Osteocyte (in vitro differentiated cells): ENCODE measurements at places on chromosomes 6 and 20.
A peak's percentile ranks its signal among the peaks of the same experiment; 100 is the strongest.

GRCh38 chr6:89887452-89888137, 6.7 kb upstream of the GJA10 start:
- DNase-seq, result no peak

DNA sequence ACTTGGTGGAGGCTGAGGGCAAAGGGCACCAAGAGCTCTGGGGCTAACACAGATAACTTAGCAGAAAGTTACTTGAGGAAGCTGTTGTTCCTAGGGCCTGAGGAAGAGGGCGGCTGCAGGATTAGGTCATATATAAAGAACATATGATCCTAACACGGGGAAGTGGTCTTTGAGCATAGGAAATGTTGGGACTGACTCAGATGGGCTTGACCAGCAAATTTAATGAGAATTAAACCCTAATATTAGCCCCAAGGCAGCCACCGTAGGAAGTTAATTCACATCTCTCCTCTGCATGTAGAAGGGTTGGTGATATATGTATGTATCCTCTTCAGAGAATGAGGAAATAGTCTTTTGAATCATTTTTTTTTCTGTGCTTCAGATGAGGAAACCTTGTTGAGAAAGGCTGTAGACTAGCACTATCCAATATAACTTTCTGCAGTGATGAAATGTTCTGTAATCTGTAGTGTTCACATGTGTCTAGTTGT, 9.2 kb upstream of the ZBTB9 start:
- no peak for DNase-seq

DNA sequence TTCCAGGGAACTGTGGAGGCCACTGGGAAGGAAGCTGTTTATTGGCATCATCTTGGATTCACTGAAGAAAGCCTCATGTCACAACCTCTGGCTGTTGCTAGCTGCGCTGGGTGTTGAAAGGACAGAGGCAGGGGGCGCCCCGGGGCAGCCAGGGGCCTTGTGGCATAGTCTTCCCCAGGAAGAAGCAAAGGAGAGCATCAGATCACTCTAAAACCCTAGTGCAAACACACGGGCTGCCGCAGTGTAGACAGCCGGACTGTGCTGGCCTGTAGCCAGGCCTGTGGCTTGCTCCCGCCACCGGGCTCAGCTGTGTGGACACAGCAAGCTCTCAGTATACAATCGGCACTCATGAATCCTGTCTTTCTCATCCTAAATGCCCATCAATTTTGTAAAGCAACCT, 23.8 kb upstream of the SMOC2 start:
- peak; percentile 75 for DNase-seq

GRCh38 chr6:134318236-134318973, 493 bp upstream of the SGK1 start:
- DNase-seq, result no peak

DNA sequence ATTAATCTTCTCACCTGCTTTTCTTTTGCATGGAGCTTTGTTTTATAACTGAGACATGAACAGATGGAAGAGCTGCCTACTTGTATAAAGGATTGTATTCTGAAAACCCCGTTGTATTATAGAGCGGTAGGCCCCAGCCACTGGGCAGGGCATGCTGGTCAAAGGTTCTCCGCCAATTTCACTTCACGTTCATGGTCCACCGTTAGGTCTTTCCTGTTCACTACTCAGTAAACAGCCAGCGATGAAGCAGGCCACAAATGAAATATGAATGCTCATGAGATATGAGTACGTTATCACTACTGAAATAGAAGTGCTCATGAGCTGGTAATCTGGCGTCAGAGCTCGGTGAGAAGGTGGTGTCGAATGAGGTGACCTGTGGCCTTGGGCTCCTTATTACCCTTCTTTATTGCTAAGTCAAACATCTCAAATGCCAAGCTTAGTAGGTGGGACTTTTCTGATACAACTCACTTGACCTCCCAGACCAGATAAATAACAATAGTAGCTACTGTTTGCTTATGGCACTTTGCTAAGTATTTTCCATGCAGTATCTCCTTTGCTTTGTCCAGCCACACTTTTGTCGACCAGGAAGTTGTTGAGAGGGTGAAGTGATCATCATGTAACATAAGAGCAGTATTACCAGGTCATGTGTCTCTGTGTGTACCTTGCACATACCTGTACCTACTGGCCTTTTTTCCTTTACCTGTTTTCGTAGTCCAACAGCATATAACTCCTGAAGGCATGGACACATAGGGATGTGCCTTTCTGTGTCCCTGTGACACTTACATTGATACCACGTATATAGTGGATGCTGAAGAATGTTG, 16.7 kb downstream of the EDN3 start:
- DNase-seq, result no peak

DNA sequence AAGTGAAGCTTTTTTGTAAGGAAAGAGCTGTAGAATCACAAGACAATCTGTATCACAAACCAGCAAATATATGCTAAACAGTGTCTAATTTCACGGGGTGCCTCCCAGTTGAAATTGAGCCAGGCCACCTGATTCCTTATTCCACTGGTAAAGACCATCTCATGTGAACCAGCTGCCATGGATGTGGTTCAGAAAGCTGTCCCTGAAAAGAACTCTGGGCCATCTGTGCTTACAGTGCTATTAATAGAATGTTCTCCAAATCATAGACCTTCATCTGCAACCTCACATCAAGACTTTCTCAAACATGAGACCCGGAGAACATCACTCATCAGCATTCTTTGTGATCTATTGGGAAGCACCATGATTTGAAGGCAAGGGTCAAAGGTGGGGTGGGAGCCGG, 89.7 kb downstream of the FBXO5 start:
- DNase-seq, result no peak

- DNase-seq, result no peak
These were observed 131.6 kb upstream of the NEDD9 start for GRCh38 chr6:11363881-11364576.

DNA sequence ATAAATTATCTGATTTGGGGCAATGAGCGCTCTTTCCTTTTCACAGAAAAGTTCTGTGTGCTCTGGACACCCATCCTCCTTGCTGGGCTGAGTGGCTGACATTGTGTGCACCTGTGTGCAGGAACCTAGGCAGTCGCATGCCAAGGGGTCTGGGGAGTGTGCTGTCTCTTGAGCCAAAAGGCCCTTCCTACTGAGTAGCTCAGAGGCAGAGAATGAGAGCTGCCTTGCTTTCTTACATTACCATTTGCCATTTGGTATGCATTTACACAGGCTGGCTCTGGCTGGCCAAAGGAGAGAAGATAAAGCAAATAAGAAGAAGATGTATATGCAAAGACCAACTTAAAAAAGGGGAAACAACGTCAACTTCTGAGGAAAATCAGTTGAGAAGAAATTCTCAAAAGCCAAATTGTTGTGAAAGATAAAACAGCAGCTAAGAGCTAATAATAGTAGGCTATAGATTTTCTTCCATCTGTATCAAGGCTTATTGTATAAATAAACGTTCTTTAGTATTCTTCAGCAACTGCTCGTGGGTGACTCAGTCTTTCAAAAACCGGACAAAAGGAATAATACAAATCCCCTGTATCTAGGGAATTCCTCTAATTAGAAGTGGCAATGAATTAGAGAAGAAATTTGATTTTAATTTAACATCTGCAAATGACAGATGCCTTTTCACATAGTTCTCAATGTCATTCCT, 121.9 kb downstream of the INSM1 start:
- DNase-seq, result no peak

DNA sequence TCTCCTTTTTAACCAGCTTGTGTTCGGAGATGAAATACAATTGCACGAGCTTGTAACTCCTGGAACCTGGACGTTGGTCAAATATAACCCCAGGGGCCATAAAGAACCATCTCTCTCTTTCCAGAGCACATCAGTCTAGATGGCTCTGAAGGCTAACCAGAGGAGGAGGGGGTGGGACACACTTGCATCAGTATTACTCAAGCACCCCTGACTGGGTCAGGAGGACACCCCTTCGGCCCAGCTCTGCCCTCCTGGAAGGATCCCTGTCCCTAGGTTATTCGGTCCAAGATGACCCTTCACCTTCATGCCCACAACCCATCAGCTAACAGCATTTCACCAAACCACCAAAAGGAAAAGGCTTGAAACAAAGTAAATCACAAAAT, 67.1 kb downstream of the FYN start:
- no peak for DNase-seq

DNA sequence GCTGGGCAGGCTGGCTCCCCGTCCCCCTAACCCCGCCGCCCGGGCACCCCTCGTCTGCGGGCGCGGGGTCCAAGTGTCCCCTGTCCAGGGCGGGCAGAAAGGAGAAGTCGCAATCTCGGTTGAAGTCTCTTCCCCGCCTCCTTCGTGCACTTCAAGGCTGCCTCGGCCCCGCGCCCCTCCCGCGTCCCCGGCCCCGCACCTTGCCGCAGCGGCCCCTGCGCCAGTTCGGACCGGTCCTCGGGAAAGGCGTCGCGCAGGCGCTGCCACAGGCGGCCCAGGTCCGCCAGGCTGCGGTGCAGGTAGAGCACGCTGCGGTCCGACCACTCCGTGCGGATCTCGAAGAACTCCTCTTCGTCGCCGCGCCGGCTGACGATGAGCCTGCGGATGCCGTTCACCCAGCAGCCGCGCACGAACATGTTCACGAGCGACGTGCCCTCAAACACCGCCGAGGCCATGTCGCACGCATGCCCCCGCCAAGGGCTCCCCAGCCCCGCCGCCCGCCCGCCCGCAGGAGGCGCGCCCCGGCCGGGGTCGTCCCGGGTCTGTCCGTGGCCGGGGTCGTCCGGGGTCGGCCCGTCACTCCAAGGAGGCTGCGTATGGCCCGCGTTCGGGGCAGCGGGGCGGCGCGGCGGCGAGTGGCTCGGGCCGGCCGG, at the start of gene PXDC1:
Gene PXDC1, minus strand, starts transcription at position 637 of the 653 bp plus-strand sequence. Its CDS starts 182 bp downstream, at position 455.
- DNase-seq, result no peak

DNA sequence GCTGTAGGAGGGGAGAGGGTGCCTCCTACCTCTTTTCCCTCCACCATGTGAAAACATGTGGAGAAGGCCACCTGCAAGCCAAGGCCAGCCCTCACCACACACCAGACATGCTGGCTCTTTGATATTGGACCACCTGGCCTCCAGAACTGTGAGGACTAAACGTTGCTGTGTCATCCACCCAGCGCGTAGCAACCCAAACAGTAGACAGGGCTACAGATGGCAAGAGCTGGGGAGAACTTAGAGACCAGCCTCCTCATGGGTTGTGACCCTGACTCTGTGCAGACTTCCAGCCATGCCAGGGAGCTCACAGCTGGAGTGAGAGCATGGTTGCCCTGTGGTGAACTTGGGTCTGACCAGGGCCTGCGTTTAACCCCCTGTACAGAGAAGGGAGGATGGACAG, 195.9 kb upstream of the CST7 start:
- peak; percentile 69 for DNase-seq

- peak; percentile 80 for DNase-seq
These were observed 77.1 kb downstream of the TRAM2 start for GRCh38 chr6:52499681-52500236.

DNA sequence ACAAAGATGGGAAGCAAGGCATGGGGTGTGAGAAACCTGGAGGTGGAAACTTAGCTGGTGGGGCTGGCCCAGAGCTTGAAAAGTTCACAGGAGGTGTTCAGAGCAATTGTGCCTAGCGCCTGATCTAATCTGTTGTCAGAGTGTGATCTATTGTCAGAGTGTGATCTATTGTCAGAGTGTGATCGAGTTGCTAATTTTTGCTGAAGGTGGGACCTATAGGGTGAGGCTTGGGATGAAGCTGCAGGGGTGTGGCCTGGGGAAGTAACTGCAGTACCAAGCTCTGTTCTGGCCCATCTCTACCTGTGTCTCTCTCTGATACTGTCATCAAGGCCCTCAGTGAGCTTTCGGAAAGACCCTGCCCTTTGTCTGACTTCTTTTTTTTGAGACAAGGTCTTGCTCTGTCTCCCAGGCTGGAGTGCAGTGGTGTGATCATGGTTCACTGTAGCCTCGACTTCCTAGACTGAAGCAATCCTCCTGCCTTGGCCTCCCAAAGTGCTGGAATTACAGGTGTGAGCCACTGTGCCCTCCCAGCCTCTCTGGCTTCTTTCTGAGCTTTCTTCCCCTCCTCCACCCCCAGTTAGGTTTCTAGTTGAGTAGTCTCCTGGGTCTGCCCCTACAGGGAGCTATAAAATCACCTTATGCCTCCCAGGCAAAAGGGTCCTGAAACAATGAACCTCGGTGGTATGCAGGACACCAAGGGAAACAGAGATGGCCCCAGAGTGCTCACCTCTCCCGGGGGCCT, 150.8 kb upstream of the RNF24 start:
- no peak for DNase-seq

GRCh38 chr6:144294016-144294415, 8.9 kb downstream of the UTRN start:
- no peak for DNase-seq

DNA sequence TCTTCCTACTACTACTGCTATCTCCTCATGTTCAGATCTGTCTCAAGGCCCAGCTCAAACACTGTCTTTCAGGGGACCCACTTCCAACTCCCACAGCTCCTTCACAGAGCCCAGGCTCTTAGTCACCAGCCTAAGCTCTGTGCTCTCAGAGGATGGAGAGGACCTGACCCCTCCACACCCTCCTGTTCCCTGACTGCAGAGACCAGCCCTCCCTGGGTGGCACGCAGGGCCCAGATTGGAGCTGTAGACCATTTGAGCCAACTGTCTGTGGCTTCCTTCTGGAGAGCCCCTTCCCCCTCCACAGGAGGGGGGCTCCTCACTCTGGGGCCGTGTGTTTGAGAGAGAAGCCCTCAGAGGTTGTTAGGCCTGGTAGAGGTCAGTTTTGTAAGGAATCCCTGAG, 9.8 kb downstream of the SNPH start:
- peak; percentile 73 for DNase-seq

- DNase-seq, result peak; percentile 36
These were observed 329.8 kb downstream of the KIF16B start for GRCh38 chr20:16243470-16243869.

DNA sequence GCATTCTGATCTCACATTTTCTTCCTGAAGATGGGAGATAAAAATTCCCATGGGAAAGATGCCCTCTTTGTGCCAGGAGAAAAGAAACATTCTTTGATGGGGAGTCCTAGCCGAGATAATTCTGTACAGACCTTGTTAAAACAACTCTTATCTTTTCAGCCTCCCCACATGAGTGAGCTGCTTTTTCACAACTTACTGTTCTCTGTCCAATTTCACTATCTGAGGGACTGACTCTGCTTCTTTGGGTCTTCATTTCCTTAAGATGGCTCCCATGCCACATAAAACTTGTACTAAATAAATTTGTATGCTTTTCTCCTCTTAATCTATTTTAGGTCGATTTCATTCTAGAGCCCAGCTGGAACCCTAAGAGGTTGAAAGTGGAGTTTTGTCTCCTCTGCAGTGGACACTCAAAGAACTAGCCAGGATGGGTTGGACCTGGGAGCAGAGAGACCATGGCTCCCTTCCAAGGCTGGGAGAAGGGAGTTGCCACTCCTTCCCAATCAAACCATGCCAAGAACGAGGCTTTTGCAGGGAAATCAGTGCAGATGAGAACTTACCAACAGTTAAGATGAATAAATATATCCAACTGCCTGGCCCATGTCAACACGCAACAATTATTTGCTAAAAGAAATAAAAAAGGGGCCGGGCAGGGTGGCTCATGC, 285.8 kb upstream of the SULF2 start:
- no peak for DNase-seq

GRCh38 chr6:150028799-150029198, 3.5 kb upstream of the RAET1L start:
- DNase-seq, result no peak

DNA sequence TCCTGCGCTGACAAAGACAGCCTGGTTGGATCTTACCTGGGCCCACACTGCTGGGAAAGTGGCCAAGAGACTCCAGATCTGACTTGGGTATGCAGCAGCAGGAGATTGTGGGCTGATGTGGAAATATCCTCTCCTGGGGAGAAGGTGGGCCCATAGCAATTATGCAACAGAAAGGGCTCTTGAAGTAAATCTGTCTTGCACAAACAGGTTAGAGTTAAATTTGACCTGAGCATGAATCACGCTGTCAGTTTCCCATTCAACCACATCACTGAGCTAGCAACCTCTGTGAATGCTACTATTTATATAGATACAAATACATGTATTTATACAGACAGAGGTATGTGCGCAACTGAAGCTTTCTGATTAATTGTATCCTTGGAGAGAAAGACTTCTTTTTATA, 28.3 kb upstream of the PDYN start:
- no peak for DNase-seq
